ENCODE measurements at places on chromosomes 12 and 14.
A peak's percentile ranks its signal among the peaks of the same experiment; 100 is the strongest.

DNA sequence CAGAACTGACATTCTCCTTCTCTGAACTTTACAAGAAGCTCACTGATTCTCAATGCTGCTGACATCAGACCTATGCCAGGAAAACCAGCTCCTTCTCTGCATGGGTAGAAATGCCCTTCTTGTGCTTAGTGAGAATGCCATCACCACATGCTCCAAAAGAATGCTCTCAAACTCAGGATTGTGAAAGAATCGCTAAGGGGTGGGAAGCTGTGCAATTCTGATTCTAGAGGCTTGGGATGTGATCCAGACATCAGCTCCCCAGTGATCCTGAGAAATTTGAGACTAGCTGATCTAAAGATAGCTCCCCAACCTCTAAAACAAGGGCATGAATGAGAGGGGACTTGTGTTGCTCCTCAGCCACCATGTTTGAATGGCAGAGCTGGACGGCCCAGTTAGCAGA lies 113.2 kb downstream of the DPF3 start:
- peak; percentile 63 for DNase-seq

GRCh38 chr12:100717733-100718067 lies 76.9 kb upstream of the ANO4 start:
- no peak for DNase-seq

DNA sequence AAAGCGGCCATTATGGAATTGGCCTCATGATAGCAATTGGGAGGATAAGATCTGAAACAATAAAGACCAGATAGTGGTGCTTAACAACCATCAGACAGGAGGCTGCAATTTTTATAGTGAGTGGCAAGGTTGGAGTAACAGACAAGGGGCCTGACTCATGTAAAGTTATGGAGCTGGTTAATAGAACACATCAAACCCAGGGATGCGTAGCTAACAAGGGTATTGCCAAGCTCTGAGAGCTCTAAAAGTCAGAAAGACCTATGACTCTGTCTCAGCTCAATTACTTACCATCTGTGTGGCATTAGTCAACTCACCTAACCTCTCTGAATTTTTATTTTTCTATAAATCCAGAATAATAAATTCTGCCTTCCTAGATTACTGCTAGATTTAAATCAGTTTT lies 1731.5 kb upstream of the FLRT2 start:
- DNase-seq = no peak

GRCh38 chr14:76724651-76725550 lies 36.4 kb upstream of the VASH1 start:
- DNase-seq = no peak

DNA sequence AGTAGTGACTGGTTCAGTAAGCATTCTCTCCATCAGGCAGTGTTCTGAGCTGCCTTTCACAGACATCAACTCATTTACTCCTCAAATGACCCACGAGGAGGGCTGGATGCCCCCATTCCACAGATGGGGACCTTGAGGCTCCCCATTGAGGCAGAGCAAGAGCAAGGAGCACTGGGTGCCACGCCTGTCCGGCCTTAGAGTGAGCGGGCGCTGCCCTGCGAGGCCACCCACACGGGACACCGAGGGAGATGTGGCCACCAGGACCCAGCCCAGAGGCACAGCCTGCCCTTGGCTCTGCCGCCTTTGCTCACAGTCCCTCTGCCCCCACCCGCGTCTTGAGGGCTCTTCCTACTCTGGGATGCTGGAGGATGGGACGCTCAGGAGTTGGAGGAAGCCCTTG lies 3.0 kb downstream of the FBRSL1 start:
- DNase-seq = no peak

DNA sequence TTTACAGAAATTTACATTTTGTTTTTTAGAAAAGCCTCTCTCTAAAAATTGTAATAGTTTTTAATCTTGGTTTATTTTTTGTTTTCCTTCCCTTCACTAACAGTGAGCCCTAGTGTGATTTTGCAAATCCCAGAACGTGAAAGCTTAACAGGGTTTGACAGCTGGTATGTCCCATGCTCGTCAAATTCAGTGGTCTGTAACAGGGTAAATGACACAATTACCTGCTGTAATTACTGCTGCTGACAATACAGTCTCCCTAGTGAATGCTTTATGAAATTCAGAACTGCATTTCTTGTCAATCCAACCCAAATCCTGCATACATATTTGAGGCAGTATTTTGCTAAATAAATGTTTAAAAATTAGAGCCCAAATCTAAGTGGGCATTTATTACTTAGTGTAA lies 249.2 kb downstream of the NELL2 start:
- no peak for DNase-seq

DNA sequence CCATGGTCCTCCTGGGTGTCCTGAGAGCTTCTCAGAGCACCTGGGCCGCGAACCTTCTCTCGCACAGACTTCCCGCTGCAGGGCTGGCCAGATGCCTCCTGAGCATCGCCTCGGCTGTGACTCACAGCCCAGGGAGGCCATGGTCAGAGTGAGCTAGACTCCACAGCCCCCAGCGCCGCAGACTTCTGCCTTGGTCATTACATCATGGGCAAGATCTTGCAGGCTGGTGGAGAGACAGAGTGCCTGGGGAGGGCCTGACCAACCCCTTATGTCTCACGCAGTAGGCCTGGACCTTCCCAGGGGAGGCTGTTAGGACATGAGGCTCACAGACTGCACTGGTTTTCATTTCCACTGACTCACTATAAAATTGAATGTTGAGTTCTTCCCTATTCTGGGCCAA lies 41.8 kb downstream of the SMOC1 start:
- no peak for DNase-seq

GRCh38 chr14:66698503-66698902 lies 190.6 kb downstream of the GPHN start:
- no peak for DNase-seq

DNA sequence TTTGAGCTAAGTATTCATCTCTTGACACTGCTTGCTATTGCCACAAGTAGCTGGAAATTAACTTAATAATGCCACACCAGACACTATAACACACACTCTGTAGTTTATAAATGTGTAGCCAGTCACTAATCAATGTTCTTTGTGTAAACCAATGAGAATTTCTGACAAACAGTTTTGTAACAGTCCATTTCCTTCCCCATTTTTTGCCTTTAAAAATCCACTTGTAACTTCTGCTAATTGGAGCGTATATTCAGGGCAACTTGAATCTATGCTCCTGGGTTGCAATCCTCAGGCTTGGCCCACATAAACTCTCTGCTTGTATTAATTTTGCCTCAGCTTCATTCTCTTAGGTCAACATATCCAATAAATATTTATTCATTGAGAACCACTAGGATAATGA lies 125.0 kb upstream of the DHRS4 start:
- no peak for DNase-seq

DNA sequence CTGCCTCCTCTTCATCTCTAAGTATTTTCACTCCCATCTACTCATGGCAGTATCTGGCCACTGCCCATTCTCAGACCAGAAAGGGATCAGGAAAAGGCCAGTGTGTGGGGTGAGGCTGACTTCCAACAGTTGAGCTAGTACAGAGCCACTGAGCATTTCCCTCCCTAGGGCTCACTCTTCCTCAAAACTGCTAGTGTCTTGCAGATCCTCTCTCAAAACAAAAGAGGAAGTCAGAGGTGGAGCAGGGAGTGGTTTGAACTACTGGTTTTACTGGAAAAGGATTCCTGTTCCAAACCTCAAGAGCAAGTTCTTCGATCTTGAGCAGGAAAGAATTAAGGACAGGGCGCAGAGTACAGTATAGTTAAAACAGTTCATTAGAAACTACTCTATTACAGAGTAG lies 11.7 kb upstream of the RNASE10 start:
- DNase-seq = no peak

GRCh38 chr12:14982562-14982961 lies 9.7 kb downstream of the PDE6H start:
- DNase-seq = no peak

DNA sequence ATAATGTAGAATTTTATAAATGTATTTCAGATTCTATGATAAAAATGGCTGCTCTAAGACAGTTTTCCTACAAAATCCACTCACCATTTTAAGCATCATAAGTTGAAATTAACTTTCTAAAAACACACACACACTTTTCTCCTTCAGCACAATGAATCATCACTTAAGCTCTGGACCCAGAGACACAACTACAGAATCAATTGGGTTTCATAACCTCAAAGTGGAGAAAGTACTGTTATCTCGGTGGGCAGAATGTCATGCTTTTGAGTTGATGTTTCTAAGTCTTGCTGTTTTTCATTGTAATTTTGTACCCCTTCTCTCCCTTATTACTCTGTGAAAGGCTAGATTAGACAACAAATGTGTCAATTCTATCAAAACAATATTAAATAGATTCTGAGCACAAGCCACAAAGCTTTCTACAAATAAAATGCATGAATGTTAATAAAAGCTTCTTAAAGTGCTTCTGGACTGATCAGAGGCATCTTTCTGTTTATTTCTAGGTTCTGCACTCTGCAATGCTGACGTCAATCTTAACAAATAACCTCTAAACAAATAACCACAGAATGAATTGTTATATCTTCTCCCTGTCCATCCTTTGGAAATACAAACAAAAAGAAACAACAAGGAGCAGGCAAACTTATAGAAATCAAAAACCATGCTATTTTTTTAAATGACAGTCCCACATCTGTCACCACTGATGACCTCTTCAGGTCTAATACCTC lies 8.2 kb downstream of the IPO8 start:
- DNase-seq = no peak

- no peak for DNase-seq
Measured at GRCh38 chr14:33918256-33918655, 32.6 kb downstream of the EGLN3 start.

All from AG09319 (cell line).